CD8-positive, alpha-beta memory T cell (primary cell): ENCODE measurements at places on chromosomes 2 and 18. TPM values are rescaled to one million over a fixed set of nuclear protein-coding genes. Genes with fewer than 3 reads are reported as not detected.
A peak's percentile ranks its signal among the peaks of the same experiment; 100 is the strongest.

GRCh38 chr2:63587814-63588384 lies 378 bp downstream of the WDPCP start:
- H3K36me3 ChIP-seq: no peaks in the 10 kb centered on the region
- peaks cover 13% of the 10 kb centered on the region for H3K4me1 ChIP-seq
- DNase-seq: no peak
- peak overlapping the region; percentile 84 for H3K4me3 ChIP-seq
- H3K27ac ChIP-seq: peak overlapping the region; percentile 87
- no peaks in the 10 kb centered on the region for H3K27me3 ChIP-seq

Gene IL36G
- not detected for polyA plus RNA-seq

Gene ELOA2
- polyA plus RNA-seq: not detected

DNA sequence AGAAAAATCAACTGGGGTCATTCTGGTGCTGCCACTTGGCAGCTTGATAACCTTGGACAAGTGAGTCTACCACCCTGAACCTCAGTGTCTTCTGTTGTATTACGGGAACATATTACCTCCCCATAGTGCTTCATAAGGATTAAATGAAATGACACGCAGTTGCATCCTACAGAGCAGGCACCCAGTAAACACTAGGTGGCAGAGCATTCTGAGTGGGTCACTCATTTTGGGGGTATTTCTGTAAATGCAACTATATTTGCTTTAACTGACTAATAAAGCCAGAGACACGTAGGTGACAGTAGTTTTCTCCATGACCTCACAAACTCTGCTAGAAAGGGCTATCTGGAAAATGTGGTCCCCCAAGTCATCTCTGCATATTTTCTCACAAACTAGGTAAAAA lies 4.7 kb downstream of the CD226 start:
- H3K4me3 ChIP-seq: no peak overlapping the region
- H3K36me3 ChIP-seq: no peaks in the 10 kb centered on the region
- H3K27ac ChIP-seq: no peak overlapping the region
- peaks cover 83% of the 10 kb centered on the region for H3K4me1 ChIP-seq
- DNase-seq: no peak

Gene CAPN14
- polyA plus RNA-seq: 0.07 TPM

GRCh38 chr2:20410556-20411277 lies 36.2 kb upstream of the RHOB start:
- H3K4me1 ChIP-seq: no peaks in the 10 kb centered on the region
- H3K36me3 ChIP-seq: no peaks in the 10 kb centered on the region
- no peaks in the 10 kb centered on the region for H3K27me3 ChIP-seq
- H3K27ac ChIP-seq: no peak overlapping the region
- no peak overlapping the region for H3K4me3 ChIP-seq
- no peak for DNase-seq

Gene PROKR1
- polyA plus RNA-seq: not detected

GRCh38 chr2:74501335-74502071 lies 2.1 kb upstream of the LBX2 start:
- no peak for DNase-seq
- peaks cover 20% of the 10 kb centered on the region for H3K27me3 ChIP-seq
- no peak overlapping the region for H3K27ac ChIP-seq
- H3K36me3 ChIP-seq: peaks cover 9% of the 10 kb centered on the region
- H3K4me3 ChIP-seq: no peak overlapping the region
- peaks cover 43% of the 10 kb centered on the region for H3K4me1 ChIP-seq

- H3K4me3 ChIP-seq: no peak overlapping the region
- no peak overlapping the region for H3K27ac ChIP-seq
- no peak for DNase-seq
- no peaks in the 10 kb centered on the region for H3K27me3 ChIP-seq
- no peaks in the 10 kb centered on the region for H3K4me1 ChIP-seq
Measured at GRCh38 chr18:37230768-37231167, 334.8 kb downstream of the CELF4 start.
